ENCODE measurements at places on chromosomes 13 and 19.

- no peak for DNase-seq
These were observed 255.9 kb upstream of the STARD13 start for GRCh38 chr13:33541456-33541855.

DNA sequence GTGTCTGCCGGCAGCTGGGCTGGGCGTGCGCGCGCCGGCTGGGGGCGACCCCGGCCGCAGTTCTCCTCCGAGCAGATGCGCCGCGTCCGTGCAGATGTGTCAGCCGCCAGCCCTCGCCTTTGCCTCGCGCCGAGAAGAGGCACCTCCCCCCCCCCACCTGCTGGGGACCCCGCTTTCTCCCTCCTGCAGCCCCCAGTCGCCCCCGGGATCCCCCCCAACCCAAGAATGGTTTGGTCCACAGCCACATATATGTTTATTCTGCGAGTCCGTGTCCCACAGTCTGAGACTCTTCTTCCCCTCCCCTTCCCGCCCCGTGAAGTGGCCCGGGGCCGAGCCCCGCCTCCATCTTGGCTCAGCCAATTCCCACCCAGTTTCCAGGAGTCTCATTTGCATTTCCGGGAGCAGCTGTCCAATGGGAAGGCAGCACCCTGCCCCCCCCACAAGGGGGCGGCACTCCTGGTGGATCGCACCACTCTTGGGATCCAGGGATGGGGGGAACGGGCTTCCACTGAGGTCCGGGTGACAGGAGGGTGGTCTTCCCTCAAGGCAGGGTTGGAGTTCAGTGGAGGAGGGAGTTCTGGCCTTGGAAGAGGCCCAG is 8.6 kb downstream of the ISOC2 start:
- DNase-seq, result no peak

DNA sequence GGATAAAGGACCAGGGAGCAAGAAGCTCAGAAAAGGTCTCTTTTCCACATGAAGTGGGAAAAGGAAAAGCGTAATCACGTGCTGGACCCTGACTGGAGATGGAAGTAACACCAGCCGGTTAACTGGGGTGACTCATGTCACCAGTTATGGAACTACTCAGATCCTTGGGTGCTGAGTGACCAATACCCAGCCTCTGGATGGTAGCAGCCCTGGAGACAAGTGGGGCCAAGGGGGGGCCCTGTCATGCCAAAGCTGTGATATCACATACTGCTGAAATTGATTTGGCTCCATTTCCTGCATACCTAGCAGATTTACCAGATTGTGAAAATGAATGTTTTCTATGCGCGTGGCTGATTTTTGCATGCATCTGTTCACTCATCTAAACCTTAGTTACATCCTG is 158.9 kb downstream of the ZIC5 start:
- DNase-seq, result no peak

DNA sequence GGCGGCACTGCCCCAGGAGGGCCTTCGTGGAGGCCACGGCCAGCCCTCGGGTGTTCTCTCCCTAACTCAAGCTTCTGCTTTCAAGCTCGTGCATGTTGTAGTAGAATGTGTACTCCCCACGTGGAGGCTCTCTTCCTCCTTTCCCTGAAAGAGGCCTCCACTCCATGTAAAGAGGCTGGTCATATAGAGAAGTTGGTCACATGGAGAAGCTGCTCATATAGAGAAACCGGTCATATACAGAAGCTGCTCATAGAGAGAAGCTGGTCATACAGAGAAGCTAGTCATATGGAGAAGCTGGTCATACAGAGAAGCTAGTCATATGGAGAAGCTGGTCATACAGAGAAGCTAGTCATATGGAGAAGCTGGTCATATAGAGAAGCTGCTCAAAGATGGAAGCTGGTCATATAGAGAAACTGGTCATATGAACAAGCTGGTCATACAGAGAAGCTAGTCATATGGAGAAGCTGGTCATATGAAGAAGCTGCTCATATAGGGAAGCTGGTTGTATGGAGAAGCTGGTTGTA is 152.5 kb downstream of the COL4A1 start:
- DNase-seq, result no peak

GRCh38 chr13:76397413-76397812 is 488.8 kb downstream of the KCTD12 start:
- DNase-seq, result no peak

- no peak for DNase-seq
These were observed 149.9 kb upstream of the SOX1 start for GRCh38 chr13:111917086-111917485.

- no peak for DNase-seq
These were observed 20.8 kb upstream of the FBXL3 start for GRCh38 chr13:77047649-77048343.

DNA sequence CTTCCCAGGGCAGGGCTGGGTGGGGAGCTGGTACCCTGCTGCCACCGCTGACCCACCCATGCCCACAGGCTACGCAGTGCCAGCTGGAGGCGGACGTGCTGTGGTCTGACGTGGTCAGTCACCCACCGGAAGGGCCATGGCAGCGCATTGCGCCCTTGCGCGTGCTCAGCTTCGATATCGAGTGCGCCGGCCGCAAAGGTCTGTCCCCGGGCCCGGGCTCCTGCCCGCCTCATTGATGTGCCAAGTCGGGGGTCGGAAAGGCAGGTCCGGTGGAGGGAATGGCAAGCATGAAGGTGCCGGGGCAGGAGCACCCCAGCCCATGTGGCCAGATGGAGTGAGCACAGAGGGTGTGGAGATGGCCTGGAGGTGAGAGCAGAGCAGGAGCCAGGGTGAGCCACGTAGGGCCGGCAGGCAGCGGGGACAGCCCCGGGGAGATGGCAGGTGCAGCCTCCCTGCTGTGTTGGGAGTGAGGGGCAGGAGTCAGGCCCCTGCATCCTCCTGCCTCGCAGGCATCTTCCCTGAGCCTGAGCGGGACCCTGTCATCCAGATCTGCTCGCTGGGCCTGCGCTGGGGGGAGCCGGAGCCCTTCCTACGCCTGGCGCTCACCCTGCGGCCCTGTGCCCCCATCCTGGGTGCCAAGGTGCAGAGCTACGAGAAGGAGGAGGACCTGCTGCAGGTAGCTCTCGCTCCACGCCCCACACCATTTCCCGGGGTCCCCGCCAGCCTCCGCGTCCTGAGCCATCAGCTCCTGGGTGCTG is 16.0 kb upstream of the SPIB start:
- DNase-seq, result no peak

GRCh38 chr13:32023698-32024097 is 7.9 kb upstream of the FRY start:
- DNase-seq, result no peak

DNA sequence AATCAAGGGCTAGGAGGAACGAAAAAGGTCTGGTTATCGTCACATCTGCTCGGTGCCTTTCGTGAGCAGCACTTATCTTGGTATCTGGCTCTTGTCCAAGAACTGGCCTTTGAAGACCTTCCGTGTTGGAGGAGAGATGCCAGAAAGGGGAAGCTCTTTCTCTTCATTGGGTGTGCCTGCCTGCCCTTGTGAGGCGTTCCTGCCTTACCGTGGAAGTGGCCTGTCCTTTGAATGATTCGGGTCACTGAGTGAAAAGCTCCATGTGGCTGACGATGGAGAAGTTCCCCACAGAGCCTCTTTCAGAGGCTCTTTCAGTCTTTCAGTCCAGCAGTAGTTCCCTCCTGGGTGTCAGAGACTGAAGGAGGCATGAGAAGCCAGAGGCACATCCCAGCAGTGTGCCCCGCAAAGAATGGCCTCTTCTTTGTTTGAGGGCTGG is 121.5 kb upstream of the SLC10A2 start:
- no peak for DNase-seq

- no peak for DNase-seq
These were observed 37.2 kb upstream of the SOHLH2 start for GRCh38 chr13:36251526-36251925.

Measured in activated CD4-positive, CD25-positive, alpha-beta regulatory T cell treated with anti-CD3 and anti-CD28 coated beads, Interleukin-2, amount 50 U/mL, for 16 hours (primary cell).